ENCODE measurements at places on chromosomes 6 and 20.

DNA sequence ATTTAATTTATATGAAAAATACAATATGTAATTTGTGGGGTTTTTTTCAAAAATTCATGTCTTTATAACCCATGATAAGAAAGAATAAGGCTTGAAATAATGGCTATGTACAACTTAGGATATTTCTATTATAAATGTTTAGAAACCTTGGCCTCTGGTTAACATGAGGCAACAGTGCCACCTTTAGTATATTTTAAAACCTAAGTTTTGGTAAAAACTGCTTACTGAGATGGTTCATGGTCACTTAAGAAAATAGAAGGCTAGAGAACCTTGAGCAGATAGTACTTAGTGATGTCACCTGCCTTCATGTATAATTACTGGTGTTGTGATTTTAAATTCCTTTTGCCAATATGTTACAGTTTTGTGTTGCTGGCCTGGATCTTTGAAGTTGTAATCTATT lies 176.4 kb downstream of the ADGB start:
- DNase-seq, result no peak

DNA sequence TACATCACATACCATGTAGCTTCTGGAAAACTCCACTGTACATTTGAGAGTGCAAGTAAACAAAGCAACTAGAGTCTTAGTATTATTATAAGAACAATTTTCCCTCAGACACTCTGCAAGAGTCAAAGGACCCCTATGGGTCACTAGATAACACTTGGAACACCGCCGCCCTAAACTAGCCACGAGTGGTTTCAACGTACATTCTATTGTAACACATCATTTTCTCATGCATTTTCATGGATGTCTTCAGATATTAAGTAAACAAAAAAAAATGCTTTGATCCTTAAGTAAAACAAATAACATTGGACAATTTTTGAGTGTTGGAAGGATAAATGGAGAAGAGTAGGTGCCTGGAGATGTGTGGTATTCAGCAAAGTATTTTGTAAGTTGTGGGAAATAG lies 3.2 kb upstream of the RNF146 start:
- DNase-seq, result no peak

- DNase-seq, result no peak
These were observed 691.8 kb downstream of the QKI start for GRCh38 chr6:164106345-164106769.

- DNase-seq, result no peak
These were observed 635 bp upstream of the ELOVL2 start for GRCh38 chr6:11044712-11045167.

GRCh38 chr6:53043581-53043980 lies 21.6 kb upstream of the FBXO9 start:
- no peak for DNase-seq

DNA sequence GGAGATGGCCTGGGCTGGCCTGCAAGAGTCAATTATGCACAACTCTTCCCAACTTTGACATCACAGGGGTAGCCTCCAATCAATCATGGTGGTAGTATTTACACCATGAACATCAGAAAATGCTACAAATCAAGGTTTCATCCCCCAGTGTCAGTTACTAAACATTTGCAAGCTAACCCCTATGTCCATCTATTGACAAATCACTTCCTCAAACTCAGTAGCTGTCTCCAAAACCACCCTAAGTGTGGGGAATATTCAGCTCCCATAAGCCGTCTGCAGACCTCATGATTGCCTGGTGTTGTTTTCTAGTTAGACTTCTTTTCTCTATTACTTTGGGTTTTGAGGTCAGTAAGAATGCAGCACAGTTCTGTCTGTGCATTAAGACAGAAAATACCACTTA lies 200.8 kb upstream of the RIN2 start:
- DNase-seq, result no peak

DNA sequence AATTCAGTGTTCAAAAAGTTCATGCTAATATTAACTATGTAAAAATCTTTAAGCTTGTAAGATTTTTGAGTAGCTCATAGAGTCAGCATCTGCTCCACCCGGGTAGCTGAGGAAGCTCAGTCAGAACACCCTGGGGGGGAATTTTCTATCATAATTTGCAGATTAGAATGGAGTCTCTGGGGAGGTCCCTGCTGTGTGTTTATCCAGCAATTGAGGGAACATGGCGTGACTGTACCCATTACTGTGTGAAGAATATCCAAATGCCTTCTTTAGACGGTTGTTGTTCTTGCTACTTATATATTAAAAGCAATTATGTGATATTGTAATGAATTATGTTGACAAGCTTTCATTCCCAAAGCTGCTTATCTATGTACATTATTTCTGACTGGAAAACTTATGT lies 64.8 kb downstream of the AIG1 start:
- no peak for DNase-seq

DNA sequence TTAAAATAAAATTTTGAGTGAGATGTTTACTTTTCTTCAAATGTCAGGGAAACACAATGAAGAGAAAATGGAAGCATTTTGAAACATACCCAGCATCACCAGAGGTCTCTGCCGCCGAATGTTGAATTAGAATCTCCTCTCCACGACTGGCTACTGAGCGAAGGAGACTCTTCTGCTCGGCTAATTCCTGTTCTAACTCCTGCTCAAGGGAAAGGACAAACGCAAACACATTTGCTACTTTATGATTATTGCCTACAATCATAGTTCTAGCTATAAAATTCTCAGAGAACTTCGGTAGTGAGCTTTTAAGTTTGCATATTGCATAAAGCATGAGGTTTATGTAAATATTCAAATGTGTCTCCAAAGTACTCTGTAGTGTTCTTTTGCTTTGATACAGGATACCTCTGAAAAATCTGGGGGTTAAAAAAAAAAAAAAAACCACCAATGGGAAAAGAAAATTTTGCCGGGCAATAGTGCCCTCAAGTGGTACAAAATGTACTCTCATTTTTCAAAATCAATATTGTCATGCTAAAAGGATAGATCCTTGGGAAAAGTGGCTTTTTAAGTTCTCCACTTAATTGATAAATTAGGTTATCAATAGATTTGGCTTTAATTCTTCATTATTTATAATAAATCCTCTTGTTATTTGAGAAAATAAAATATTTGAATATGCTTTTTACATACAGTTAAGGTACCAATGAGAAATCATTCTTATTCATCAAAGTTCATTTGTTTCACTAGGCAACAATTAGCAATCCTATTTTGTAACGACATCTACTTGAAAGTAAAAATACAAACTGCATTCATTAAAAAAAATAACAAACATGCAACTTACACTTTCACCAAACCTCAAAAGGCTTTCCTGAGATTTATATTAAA lies 369.0 kb downstream of the SYNE1 start:
- peak; percentile 10 for DNase-seq

- no peak for DNase-seq
These were observed 11.1 kb upstream of the EYA4 start for GRCh38 chr6:133230052-133230451.

GRCh38 chr6:25682324-25682723 lies 30.3 kb downstream of the SCGN start:
- no peak for DNase-seq

DNA sequence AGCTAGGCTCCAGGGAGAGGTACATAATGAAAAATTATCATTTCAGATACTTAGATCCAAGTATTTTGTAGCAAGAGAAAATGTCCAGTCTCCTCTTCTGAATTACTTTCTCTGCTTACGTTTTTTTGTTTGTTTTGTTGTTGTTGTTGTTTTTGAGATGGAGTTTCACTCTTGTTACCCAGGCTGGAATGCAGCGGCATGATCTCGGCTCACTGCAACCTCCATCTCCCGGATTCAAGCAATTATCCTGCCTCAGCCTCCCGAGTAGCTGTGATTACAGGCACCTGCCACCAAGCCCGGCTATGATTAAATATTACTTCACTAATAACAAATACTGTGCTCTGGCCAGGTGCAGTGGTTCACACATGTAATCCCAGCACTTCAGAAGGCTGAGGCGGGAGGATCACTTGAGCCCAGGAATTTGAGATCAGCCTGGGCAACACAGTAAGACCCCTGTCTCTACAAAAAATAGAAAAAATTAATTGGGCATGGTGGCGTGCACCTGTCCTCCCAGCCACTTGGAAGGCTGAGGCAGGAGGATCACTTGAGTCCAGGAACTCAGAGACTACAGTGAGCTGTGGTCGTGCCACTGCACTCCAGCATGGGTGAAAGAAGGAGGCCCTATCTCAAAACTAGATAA lies 155.0 kb upstream of the JARID2 start:
- DNase-seq, result no peak

GRCh38 chr20:24566656-24567055 lies 97.2 kb downstream of the SYNDIG1 start:
- no peak for DNase-seq

- DNase-seq, result no peak
These were observed 15.6 kb downstream of the DDRGK1 start for GRCh38 chr20:3188823-3189413.

GRCh38 chr6:15308435-15309213 lies 62.8 kb downstream of the JARID2 start:
- DNase-seq, result no peak

DNA sequence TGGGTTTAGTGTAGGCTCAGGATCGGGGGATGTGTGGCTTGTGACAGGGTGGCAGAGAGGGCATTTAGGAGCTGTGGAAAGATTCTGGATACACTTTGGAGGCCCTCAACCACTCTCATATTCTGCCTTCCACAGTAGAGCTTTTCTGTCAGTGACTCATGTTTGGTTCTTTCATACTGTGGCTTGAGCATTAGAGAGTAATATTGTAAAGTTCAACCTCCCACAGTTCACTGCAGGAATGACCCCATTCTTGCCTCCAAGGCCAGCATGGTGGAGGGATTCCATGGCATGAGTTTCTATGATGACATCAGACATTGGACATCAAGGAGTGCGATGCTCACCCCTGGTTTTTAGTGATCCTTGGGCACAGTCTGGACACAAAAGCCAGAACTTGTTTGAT lies 50.9 kb downstream of the DTD1 start:
- DNase-seq, result no peak

DNA sequence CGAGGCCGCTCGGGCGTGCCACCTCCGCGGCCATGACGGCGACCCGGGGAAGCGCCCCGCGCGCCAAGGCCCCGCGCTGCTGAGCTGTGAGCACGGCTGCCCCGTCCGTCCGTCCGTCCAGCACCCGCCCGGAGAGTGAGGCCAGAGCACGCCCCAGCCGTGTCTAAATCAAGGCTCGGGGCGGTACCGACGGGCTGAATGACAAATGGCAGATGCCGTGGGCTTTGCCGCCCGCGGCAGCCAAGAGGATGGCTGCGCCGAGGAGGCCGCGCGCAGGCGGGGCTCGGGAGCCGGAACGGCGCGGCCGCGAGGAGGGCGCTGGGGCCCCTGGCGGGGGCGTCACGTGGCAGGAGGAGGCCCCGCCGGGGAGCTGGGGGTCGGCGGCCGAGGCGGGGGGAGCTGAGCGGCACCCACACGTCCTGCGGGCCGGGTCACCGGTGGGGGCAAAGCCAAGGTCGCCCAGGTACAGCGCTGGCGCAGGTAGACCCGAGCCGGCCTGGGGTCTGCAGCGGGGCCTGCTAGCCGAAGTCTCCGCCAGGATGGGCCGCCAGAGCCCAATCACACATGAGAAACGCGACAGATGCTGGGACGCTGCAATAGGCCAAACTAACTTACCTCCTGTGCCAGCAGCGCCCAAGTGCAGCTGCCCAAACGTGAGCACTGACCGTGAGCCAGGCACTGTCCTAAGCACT lies at the start of gene PLAGL1:
PLAGL1 (minus strand) TSS at position 140 of the 692 bp plus-strand sequence. CDS start 60,123 bp downstream, outside the sequence.
- DNase-seq, result peak; percentile 4

DNA sequence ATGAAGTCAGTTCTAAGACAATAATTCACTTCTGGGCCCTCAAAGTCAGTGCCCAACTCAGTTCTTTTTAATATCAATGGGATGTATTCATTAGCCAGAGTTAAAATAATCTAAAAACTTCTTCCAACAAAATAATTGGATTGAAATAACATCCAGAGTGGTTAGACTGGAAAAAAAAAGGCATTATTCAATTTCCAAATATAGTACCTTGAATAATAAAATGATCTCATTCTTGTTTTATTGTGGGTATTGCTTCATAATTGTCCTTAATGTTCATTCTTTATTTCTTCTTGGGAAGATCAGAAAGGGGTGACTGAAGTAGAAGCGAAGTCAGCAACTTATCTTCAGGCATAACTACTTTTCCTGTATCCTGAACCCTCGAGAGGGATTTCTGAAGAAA lies 85.1 kb upstream of the JARID2 start:
- DNase-seq, result no peak

GRCh38 chr20:24984961-24985640 lies 7.5 kb downstream of the APMAP start:
- no peak for DNase-seq

- DNase-seq, result no peak
These were observed 255.6 kb downstream of the KHDC1L start for GRCh38 chr6:72969666-72970065.

DNA sequence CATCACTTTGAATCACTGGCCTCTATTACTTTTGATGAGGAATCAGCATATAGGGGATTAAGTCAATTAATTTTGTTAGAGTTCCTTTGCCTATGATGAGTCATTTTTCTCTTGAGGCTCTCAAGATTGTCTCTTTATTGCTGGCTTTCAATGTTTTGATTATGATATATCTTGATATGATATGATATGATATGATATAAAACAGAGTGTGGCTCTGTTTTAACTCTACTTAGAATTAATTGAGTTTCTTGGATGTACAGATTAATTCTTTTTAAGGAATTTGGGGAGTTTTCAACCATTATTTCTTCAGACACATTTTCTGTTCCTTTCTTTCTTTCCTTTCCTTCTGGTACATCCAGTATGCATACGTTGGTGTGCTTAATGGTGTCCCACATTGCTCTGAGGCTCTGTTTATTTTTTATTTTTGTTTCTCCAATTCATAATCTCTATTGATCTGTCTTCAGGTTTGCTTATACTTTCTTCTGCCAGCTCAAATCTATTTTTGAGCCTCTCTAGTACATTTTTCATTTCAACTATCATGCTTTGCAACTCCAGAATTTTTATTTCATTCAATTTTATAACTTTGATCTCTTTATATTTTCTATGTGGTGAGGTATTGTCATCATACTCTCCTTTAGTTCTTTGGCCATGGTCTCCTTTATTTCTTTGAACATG lies 10.8 kb downstream of the FAM50B start:
- no peak for DNase-seq

GRCh38 chr6:103183831-103184411 lies 1675.8 kb downstream of the HACE1 start:
- no peak for DNase-seq

- DNase-seq, result peak; percentile 45
These were observed 8.0 kb downstream of the MYLIP start for GRCh38 chr6:16136621-16137450.

DNA sequence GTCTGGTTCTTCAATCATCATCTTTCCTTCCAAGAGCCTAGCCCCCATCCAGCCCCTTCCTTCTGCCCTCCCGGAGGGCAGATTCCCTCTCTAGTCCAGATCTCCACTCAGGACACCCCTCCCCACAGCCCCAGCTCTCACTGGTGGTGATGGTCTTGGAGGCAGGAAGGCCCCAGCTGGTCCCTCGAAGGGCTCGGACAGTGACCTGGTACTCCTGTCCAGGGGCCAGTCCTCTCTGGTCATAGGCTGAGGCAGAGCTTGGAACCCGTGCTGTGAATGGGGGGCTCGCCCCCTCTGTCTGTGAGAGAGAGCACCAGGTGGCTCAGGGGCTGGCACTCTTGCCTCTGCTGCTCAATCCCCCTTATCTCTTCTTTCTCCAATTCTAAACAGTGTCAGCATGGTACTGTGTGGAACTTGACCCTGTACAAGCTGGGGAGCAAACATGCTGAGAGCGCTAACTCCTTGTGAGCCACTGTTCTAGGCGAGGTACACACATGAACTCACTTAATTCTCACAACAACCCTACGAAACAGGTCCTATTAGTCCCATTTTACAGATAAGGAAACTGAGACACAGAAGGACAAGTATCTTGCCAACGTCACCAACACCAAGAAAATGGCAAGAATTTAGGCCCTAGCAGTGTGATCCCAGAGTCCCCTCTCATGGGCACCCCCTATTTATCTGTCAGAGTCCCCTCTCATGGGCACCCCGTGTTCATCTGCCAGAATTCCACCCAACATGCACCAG lies 19.9 kb downstream of the TNXB start:
- no peak for DNase-seq

Data from activated CD4-positive, alpha-beta T cell treated with anti-CD3 and anti-CD28 coated beads for 4 hours (primary cell).